ENCODE measurements at places on chromosomes 4 and X.

DNA sequence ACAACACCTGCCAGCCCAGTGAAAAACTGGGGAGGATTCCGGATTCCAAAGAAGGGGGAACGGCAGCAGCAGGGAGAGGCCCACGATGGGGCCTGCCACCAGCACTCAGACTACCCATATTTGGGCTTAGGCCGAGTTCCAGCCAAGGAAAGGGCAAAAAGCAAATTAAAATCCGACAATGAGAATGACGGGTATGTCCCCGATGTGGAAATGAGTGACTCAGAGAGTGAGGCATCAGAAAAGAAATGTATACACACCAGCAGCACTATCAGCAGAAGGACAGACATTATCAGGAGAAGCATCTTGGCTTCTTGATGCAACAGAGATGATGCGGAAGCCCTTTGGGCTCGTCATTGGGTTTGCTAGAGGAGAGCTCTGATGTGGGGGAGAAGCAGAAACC, 62.4 kb downstream of the JADE1 start:
- DNase-seq = no peak

DNA sequence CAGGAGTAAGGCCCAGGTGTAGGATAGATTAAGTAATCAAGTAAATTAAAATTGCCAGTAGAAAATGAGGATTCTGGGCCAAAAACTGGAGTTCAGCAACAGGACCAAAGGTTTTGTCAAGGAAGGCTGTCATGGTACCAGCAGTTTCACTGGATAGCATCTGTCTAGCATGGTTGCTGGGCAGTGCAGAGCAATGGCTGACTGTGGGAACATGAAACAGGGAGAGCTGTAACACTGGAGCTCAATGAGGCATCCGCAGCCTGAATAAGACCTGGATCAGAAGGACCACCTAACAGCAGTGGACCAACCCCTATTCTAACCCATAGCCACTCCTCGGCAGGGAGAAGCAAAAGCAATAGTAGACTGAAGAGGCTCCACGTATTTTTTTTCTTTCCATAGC, 132.4 kb downstream of the ATOH1 start:
- no peak for DNase-seq

DNA sequence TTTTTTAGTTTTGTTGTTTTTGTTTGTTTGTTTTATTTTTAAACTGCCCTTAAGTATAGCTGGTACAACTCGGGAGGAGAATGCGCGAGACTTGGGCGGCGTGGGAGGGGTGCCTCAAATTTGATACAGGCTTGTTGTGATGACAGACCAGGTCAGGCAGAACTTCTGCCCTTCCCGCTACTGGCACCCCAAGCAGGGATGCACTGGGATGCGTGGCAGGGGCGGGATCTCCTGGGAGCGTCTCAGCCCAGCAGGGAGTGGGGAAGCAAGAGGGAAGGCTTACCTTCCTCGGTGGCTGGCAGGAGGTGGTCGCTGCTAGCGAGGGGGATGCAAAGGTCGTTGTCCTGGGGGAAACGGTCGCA, 851 bp downstream of the SFRP2 start:
- DNase-seq = no peak

GRCh38 chr4:152348670-152349069, 187.2 kb downstream of the FBXW7 start:
- DNase-seq = no peak

GRCh38 chr4:20723019-20723418, 22.8 kb downstream of the PACRGL start:
- DNase-seq = no peak

DNA sequence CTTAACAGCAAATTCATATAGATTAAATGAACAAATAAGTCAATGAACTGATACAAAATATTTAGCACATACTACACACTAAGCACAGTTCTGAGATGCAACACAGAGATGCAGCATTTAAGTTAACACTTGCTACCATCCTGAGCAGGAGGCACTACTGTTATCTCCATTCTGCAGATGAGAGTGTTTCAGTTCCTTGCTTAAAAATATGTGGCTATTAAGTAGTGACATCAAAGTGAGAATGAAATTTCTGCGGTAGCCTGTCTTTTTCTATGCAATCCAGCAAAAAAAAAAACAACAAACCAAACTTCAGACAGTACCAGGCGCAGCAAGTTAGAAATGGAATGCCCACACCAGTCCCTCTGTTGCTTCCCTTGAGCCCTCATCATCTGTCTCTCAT, 90.8 kb downstream of the SHISA3 start:
- no peak for DNase-seq

GRCh38 chrX:29627833-29628232, 587.5 kb upstream of the MAGEB2 start:
- peak; percentile 67 for DNase-seq

DNA sequence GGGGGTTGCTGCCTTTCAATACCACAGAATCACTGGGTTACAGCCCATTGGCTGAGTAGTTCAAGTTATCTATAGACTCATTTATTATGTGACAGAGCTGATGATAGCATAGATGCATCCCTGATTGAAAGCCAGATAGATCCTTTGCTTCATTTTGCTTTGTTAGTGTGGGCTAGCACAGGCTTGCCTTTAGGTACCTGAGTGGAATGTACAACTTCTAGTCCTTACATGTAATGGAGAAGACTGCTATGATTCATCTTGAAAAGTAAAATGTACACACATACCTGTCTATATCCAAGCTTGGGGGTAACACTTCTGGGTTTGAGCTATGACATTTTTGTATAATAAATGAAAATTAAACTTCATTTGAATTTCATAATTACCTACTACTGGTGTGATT, 226.0 kb upstream of the FTHL17 start:
- DNase-seq = no peak

- no peak for DNase-seq
These were observed 40.3 kb downstream of the HDAC8 start for GRCh38 chrX:72532366-72532765.

DNA sequence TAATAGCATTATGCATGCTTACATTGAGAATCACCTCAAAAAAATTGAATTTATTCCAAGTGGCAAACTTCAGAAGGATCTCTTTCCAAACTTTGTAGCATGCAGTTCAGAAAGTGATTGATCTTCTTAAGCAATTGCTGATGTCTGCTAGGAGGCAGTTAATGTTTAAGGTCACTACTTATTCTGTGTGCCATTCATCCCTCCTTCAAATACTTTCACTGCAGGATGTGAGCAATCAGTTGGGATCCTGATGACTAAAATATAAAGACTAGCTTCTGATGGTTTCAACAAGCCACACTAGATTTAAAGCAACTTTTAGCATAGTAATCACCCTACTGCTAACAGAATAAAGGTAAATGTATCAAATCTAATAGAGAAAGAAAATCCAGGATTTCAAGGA, 414.1 kb downstream of the ADGRL3 start:
- no peak for DNase-seq

DNA sequence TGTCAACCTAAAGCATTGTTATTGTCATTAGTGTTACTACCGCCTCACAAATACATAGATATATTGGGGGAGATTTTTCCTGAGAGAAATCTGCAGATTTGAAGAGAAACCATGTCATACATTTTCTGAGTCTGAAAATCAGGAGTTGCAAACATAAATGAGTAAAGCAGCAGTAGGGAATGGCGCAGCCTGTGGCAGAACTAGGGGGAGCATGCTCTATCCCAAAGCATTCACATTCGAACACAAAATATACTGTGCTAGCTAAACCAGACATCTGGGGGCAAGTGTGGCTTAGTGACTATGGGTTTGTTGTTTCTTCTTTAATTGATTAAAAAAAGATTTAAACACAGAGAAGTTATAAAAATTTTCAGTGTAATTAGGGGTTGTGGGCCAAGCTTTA, 83.2 kb downstream of the CPE start:
- DNase-seq = no peak

- no peak for DNase-seq
These were observed 85.9 kb downstream of the MAOA start for GRCh38 chrX:43741843-43742573.

DNA sequence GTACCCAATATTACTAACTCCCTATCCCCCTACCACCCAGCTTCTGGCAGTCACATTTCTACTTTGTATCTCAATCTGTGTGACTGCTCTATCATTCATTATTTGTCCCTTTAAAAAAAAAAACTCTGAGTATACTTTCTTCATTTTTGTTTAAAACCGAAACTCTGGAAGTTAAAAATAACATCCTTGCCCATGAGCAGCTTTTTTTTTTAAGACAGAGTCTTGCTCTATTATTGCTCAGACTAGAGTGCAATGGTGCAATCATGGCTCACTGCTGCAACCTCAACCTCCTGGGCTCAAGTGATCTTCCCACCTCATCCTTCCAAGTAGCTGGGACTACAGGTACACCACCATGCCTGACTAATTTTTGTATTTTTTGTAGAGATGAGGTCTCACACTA, 15.8 kb downstream of the UBE2K start:
- no peak for DNase-seq

DNA sequence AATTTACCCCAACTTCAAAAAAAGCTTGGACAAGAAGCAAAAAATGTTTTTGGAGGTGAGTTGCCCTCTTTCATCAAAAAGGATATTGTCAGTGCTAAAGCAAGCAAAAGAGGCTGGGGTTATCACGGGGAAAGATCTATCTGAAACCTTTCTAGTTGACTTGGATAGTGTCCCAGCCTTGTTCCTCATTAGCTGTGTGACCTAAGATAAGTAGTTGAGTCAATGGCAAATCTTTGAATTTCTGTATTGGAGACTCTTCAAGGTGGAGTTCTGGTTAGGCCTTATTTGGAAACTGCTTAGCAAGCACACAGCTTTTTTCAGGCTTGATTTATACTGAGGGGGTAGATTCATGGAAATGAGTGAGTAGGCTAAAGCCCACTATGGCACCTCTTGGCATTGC, 271.6 kb downstream of the GRIA3 start:
- DNase-seq = no peak

- no peak for DNase-seq
These were observed 355.1 kb upstream of the CLNK start for GRCh38 chr4:11039634-11040131.

GRCh38 chrX:30973784-30974427, 84.9 kb upstream of the TAB3 start:
- DNase-seq = no peak

DNA sequence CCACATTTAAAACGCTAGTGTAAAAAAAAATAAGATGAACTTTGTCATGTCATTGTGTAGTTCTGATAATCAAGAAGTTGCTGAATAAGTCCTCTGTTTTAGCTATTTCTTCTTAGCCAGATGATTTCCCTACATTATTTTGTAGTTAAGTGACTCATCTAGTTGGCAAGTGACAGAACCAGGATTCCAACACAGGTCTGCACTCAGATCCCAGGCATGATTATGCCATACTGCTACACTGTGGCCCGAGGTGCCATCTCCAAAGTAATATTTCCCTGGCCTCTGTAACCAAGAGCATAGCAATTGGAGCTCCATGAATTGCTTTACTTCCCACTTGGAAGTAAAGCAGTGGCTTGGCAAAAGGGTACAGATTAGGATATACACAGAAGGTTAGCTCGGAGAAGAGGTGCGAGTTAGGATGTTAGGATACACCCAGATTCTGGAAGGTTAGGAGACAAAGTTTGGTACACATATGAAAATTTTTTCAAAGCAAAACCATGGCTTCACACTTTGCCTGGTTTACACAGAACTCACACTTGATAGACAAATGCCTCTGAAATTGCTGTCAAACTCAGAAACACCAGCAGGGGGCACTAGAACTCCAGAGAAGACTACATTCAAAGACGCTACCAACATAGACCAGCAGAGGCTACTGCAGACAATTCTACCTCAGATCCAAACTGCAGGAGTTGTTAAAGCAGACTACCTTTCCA, 41.4 kb downstream of the SRPX2 start:
- peak; percentile 56 for DNase-seq

GRCh38 chrX:65877953-65878352, 161.9 kb downstream of the VSIG4 start:
- DNase-seq = no peak

GRCh38 chr4:100060765-100061416, 110.8 kb upstream of the H2AZ1 start:
- no peak for DNase-seq

GRCh38 chr4:41322617-41323016, 65.9 kb downstream of the UCHL1 start:
- DNase-seq = no peak

GRCh38 chrX:72176981-72177380, 4.6 kb upstream of the PIN4 start:
- no peak for DNase-seq

- DNase-seq = no peak
These were observed 600.9 kb upstream of the DIPK2B start for GRCh38 chrX:45801554-45801953.

DNA sequence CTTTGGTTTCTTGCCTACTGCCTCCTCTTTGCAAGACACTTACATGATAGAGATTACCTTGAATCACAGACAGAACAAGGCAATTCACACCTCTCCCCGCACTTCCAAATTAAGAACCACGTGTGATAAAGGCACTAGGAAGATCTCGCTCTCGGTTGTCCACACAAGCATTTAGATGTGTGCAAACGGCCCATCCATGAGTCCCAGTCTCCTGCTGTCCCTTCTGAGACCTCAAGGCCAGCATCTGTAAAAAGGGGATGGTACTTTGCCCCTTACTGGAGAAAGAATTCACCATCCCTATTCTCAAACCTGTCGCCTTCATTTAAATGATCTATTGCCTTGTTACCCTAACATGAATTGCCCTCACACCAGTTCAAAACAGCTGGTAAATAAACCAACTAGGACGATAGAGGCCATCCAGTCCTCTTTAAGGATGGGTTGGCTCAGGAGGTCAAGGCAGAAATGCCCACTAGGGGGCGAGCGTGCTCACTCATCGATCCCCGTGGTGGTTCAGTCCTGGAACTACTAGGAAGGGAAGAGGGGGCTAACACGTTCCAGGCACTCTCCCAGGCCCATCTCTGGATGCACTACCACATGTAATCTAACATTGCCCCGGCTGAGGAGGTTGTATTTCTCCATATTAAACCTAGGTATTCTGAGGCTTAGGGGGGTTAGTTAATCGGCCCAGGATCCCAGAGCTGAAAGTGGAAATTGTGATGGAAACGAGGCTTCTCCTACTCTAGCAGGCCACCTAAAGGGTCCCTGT, 95.8 kb downstream of the DHX15 start:
- peak; percentile 17 for DNase-seq

DNA sequence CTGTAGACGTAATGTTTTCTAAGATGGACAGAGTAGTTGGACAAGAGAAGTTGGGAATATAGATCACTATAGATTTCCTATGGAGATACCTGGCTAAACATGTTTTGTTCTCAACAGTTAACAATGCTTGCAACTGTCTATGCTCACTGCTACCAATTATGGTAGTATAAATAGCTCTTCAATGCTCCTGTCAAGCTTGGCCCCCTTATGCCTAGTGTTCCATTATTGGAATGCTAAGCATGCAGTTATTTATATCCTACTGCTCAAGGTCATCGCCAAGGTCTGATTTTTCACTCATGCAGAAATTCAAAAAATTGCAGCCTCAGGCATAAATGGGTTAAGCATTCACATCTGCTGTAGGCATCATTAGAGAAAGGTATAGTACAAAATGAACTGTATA, 519.0 kb downstream of the IL15 start:
- no peak for DNase-seq
